ENCODE measurements at places on chromosomes 16 and 17. TPM values are rescaled to one million over a fixed set of nuclear protein-coding genes. Genes with fewer than 3 reads are reported as not detected.

- DNase-seq = no peak
These were observed 2.4 kb downstream of the HLF start for GRCh38 chr17:55266958-55267688.

- no peak for DNase-seq
These were observed 272.8 kb upstream of the KCNJ16 start for GRCh38 chr17:69802045-69802740.

- DNase-seq = no peak
These were observed 4.4 kb downstream of the MCRIP1 start for GRCh38 chr17:81828656-81829055.

- DNase-seq = no peak
These were observed 230.0 kb downstream of the NTN1 start for GRCh38 chr17:9251273-9251672.

DNA sequence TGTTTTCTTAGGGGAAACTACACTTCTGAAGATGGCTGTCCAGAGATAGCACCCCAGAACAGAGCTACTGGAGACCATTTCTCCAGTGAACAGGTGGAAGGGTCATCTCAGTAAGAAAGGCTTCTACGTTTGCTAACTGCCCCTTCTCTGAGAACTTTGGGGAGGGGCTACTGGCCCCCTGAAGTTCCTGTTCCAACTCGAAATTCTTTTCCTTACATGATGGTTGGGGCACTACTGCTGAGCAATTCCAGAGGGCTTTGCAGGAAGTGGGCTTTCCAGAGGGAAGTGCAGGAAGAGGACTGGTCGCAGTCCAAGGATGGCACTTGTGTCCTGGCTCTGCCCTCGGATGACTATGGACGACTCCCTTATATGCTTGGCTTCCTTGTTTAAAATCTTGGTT is 31.2 kb downstream of the TOM1L2 start:
- DNase-seq = no peak

DNA sequence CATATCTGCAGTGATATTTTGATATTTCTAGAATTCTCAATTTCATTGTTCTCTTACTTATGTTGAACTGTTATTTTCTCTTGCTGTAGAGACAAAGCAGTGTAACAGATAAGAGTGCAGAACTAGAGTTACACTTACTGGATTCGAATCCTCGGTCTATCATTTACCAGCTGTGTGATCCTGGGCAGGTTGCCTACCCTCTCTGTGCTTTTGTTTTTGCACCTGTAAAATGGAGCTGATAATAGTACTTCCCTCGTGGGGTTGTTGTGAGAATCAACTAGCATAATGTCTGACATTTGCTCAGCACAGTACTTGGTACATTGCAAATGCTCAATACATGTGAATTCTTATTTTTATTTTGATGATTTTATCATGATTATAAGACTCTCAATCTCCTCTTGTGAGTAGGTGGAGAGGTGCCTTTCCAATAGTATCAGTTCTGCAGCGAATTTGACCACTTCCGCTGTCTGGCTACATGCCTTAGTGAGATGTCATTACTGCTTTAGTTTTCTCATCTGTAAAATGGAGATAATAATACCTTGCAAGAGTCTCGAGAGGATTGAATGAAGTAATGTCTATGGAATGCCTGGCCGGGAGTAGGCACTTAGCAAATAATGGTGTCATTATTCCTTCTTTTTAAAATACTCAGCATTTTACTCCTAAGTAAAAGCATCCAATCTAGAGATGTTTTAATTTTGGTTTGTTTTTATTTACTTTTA is 312.2 kb upstream of the MAF start:
- DNase-seq = no peak

KRTAP4-6 gene
- not detected for total RNA-seq

KRTAP2-3 gene
- total RNA-seq = not detected

KRT12 gene
- not detected for total RNA-seq
